ENCODE measurements at places on chromosomes 16 and 17.

DNA sequence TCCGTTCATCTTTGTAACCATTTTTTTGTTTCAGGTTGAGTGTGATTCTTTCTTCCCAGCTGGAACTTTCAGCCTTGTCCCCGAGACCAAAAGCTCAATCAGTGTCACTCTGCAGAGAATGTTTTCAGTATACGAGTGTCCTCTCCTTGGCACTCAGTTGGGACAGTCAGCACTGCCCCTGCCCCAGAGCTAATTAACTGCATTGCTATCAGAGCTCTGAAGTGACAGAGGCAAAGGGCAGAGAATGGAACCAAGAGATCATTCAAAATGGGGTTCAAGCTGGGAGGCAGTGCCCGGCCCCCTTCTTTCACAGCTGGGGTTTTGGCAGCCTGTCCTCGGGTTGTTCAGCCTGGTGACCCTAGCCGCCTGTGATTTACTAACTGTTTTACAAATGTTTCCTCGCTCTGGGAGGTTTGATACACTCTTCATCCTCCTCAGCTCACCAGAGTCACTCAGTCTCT lies 195.9 kb upstream of the TBX2 start:
- DNase-seq: no peak

GRCh38 chr17:72812823-72813222 lies 279.7 kb downstream of the SLC39A11 start:
- DNase-seq: no peak

DNA sequence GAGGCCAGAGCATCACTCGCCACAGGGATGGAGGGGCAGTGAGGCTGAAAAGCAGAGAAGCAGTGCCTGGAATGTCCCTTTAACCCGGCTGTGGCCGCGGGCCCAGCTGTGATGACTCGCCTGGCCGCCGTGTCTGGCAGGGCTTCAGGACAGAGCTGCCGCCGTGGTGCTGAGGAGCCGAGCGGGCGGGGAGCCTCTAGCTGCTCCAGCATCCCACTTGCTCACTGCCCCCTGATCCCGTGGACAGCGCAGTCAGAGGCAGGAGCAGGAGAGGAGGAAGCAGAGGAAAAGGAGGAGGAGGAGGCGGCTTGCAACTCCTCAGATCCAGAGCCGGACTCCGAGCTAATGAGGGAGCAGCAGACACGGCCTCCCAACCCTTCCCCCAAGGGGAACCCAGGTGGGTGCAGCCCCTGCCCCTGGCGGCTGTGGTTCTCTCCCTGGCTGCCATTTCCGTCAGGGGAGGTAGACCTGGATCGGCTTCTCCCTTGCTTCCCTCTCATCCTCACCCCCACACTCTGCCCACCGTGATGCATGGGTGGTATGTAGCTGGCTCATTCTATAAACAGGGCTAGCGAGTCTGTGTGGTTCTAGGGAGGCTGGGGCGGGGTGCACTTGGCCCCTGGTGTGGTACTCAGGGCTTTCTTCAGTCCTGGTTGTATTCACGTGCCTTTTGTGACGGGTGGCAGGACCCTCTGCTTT lies 165.7 kb downstream of the CMIP start:
- no peak for DNase-seq

DNA sequence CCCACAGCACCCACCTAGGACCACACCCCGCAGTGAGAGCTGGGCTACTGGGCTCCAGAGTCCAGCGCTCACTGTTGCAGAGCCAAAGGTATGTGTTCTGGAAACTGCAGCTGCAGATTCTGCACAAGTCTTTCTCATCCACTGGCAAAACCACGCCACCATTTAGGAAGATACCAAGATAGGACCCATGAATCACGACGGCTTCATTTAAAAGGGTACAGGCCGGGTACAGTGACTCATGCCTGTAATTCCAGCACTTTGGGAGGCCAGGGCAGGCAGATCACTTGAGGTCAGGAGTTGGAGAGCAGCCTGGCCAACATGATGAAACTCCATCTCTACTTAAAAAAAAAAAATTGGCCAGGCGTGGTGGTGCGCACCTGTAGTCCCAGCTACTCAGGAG lies 18.8 kb downstream of the FOXF1 start:
- no peak for DNase-seq

DNA sequence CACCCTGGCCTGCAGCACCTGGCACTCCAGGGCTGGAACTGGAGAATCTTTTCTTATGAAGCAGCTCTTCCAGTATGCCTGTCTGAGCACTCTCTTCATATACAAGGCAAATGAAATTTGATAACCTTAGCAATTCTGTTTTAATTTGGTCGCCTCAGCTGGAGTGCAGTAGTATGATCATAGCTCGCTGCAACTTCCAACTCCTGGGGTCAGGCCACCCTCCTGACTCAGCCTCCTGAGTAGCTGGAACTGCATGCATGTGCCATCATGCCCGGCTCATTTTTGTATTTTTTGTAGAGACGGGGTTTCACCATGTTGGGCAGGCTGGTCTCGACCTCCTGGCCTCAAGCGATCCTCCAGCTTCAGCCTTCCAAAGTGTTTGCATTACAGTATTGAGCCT lies 140.8 kb upstream of the CHMP6 start:
- no peak for DNase-seq

- DNase-seq: no peak
Measured at GRCh38 chr17:14061666-14062560, 7.4 kb upstream of the COX10 start.

DNA sequence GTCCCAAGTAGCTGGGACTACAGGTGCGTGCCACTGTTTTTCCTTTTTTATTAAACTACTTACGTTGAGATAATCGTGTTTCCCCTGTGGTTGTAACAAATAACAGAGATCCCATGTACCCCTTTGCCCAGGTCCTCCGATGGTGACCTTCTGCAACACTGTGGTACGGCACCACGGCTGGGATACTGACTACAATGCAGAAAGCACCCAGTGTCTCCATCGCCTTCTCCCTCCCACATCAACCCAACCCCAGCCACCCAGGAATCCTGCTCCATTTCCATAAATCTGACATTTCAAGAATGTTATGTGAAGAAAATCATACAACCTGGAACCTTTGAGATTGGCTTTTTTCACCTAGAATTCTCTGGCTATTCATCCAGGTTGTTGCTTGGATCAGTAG lies 22.1 kb downstream of the MPRIP start:
- DNase-seq: no peak

- DNase-seq: no peak
Measured at GRCh38 chr17:69967910-69968411, 107.1 kb upstream of the KCNJ16 start.

GRCh38 chr17:74325743-74326379 lies at the start of gene KIF19:
TSS of gene KIF19 (plus strand) at chr17:74326226. CDS start at chr17:74326350, 124 bp downstream.
- no peak for DNase-seq

GRCh38 chr16:12113523-12114345 lies 137.2 kb downstream of the SNX29 start:
- no peak for DNase-seq
